ENCODE measurements at places on chromosomes 16 and 17.

DNA sequence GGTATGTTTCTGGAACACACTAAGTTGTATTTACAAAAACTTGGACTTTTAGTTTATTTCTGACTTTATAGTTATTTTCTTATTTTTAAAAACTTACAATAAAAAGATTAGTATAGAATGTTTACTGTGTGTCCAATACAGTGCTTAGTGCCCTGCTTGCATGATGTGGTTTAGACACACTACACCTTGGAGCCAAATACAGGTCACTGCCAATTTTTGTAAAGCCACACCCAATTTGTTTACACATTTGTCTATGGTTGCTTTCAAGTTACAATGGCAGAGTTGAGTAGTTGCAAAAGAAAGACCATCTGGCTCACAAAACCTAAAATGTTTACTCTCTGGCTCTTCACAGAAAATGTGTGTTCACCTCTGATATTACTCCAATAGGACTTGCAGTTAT lies 807.1 kb downstream of the KCNJ2 start:
- no peak for DNase-seq

DNA sequence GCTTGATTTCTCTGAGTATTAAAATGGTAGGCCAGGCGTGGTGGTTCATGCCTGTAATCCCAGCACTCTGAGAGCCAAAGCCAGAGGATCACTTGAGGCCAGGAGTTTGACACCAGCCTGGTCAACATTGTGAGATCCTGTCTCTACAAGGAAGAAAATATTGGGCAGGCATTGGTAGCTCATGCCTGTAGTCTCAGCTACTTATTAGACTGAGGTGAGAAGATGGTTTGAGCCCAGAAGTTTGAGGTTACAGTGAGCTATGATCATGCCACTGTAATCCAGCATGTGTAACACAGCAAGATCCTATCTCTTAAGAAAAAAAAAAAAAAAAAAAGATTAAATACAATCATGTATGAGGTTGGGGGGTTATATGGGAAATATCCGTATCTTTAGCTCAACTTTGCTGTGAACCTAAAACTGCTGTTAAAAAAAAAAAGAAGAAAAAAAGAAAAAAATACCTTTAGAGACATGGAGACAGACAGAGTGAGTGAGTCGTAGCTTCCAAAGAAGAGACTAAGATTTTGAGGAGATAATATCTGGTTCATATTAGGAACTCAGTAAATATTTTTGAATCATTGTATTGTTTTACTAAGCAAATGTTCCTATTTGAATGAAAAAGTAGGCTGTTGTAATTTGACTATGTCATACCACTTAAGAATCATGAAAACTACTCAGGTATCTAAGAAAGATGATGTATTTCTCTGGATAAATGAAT lies 325.7 kb upstream of the TBX2 start:
- DNase-seq = no peak

DNA sequence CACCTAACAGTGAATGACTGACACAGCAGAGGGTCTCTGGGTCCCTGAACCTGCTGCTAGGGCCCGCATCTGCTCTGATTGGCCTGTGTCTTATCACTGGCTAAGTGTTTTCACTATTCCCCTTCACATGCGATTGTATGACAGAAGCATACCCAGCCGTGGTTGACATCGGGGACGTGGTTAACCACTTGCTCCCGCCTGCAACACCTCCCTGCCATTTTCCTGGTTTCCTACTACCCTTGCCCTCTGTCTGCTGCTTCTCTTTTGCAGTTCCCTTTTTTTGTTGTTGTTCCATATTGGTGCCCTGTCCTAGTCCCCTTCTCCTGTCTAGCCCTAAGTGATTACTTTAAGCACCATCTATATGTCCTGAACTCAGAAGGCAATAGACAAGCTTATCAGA lies 177.0 kb downstream of the RGS9 start:
- DNase-seq = no peak

GRCh38 chr17:78923660-78924453 lies 1.3 kb downstream of the TIMP2 start:
- no peak for DNase-seq

GRCh38 chr17:57523926-57524632 lies 221.0 kb downstream of the CCDC182 start:
- DNase-seq = peak; percentile 85

DNA sequence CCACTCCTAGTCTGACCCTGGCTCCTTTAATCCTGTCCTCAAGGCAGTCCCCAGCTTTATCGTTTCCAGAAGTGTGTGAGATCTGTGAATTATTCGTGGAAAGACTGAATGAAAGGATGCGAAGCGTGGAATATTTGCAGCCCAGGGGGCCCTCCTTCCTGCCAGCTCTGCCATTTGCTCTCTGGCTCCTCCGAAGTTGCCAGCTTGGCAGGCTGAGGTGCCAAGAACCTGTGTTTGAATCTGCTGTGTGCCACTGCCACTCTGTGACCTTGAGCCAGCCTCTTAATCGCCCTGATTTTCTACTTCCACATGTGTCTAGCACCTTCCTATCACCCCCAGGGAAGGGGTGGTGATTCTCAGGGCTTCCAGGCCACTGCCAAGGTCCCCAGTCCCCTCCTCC lies 10.8 kb downstream of the TBKBP1 start:
- DNase-seq = no peak

DNA sequence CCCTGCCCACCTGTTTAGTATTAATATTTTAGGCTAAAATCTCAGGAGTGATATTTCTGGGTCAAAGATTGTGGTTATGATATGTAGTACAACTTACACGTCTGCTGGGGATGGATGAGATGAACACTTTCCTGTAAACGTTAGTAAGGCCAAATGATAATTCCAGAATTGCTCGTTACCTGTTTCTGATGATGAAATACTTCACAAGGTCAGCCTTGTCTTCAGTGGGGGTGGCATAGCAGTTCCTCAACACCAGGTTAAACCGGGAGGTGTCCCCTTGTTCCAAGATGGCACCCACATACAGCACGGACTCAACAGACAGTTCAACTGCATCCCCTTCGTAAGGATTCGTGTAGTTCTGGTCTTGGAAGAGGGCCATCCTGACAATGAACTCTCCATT lies 9.3 kb downstream of the GP2 start:
- no peak for DNase-seq

DNA sequence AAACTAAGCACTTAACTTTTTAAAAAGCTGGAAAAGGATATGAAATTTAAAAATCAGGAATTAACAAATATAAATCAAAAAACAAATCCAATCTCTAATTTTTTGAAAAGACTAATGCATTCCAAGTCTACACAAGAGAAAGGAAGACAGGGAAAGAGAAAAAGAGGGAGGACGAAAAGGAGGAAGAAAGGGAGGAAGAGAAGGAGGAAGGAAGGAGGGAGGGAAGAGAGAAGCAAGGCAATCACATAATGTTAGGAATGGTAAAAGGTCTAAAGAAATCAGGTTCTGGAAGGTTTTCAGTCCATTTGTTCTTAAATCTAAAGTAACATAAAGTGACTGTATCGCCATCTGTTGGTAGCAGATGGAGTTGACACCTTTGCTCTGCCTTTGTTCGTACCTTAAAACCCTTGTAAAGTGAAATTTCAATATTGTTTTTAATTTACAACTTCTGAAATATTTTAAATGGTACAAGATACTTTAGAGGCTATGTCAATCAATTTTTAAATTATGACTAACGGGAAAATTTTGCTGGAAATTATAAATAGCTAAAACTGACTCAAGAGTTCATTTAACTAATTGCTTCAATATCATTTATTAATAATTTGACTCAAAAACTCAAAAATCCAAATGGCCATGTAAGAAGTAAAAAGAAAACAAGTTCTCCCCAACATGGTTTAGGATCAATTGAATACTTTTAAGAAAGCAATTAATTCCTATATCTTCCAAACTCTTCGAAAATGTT lies 20.4 kb upstream of the CDYL2 start:
- peak; percentile 40 for DNase-seq

DNA sequence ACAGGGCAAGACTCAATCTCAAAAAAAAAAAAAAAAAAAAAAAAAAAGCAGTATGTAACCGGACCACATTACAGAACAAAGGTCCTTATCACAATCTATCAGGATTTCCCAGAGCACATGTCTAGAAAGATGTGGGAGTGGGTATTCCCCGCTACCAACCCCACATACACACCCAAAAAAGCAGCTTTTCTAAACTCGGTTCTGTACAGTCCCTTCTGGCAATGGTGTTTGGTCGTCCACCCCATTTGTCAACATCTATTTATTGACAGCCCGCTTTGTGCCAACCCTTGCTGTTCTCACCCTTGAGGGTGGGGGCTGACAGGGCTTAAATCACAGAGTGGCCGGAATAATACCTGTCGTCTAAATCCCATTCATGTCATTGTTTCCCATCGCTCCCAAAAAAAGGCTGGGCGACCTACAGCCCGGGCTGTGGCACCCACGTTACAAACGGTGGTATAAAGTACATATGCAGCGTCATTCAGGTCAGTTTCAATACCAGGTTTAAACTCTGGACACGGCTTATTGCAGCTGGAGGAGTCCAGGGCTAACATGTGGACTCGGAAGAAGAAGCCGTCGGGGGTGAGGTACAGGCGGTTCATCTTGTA lies 3.6 kb downstream of the C17orf58 start:
- no peak for DNase-seq

- DNase-seq = no peak
Measured at GRCh38 chr16:10984509-10984908, 40.1 kb downstream of the CLEC16A start.

GRCh38 chr17:70872103-70872502 lies 702.8 kb downstream of the KCNJ2 start:
- no peak for DNase-seq

DNA sequence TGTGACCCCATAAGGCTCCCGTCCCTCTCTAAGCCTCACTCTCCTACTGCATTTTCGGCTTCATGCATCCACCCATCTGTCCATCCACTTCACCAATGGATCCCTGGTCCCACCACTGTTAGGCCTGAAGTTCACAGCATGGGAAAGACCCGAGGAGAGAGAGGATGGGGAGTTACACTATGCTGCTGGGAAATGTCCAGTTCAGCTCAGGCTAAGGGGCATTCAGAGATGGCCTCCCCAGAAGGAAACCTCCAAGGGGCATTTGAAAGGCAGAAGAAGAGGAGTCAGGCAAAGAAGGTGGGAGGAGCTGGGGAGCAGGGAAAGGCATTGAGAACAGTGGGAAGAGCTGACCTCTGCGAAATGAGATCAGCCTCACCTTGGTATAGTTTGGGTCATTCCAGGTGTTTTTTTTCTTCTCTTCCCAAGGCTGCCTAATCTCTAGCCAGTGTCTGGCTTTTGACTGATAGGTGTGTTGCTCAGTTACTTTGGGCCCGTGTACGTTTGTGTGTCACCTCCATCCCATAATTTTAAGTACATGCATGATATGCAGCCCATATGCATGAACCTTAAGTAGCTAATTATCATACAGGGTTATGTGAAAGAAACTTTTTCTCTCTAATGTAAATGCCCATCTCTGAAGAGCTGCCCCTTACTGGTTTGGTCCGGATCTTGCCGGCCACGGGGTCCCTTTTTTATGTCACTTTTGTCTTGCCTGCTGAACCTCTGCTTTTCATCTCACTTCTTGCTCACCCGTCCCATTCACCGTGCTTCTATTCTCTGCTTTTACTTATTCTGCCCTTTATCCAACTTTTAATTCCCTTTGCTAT lies 11.6 kb upstream of the DRC7 start:
- DNase-seq = no peak

GRCh38 chr17:59439741-59440211 lies 108.3 kb downstream of the YPEL2 start:
- DNase-seq = no peak

- no peak for DNase-seq
Measured at GRCh38 chr17:41013181-41013580, 4.3 kb upstream of the KRTAP3-1 start.

DNA sequence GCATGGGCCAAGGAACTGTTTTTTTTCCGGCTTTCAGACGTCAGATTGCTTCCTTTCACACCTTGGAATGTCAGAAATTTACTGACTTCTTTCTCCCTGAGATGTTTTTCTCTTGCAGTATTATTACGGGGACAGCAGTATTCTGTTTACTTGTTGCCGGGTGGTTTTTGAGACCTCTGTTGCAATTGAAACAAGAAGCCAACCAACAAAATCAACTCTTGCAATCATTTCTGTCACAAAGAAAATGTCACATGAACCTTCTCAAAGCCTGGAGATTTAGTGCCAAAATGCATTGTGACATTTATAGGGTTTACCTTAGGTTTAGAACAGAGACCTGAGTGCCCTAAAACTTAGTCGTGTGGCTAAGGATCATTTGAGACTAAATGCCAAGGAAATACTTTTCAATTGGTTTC lies 174.3 kb downstream of the MAP2K6 start:
- no peak for DNase-seq

DNA sequence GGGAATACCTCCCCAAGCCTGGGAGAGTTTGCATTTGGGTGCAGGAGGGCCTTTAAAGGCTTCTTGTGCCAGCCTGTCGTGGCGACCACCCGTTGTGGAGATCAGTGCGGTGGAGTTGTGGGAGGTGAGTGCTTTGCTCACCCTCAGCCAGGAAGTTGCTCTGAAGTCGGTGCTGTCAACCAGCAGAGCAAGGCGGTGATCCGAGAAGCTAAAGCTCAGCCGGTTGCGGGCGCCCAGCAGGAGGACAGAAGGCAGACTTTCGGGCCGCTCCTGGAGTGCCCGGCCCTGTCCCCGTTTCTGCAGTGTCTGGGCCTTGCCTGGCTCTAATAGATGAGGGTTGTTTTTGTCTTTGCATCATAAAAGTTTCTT lies 1.4 kb downstream of the UBE2I start:
- DNase-seq = no peak

- no peak for DNase-seq
Measured at GRCh38 chr17:46903762-46904672, 18.9 kb upstream of the GOSR2 start.

DNA sequence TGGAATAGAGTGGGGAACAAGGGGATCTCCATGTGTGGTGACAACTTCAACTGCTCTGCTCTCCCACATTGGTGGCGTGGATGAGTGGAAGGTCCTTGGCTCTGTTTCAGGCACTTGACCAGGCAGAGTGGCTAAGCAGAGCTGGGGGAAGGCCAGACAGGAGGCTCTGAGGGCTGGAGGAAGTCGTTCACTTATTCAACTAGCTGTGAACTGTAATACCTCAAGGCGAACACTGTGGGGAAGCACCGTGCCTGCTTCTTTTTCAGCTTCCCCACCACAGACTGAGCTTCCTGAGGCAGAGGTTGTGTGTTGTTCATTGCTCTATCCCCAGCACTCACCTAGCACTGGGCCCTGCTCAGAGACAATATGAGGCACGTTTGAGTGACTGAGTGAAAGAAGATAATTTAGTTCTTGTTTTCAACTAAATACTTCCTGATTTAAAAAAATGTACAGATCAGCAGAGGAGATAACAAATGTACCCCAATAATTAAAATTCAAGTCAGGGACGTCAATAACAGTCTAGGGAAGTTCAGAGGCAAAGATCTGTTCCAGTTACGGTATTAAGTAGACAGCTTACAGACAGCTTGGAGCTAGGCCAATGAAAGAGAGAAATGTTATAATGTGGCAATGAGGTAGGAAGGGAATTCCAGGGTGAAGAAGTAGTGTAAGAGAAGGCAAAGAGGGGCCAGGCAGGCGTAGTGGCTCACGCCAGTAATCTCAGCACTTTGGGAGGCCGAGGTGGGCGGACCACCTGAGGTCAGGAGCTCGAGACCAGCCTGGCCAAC lies 34.7 kb downstream of the MYO18A start:
- DNase-seq = peak; percentile 51

Measured in NCI-H1105 treated with DMSO at 0.1 percent for 48 hours (cell line).